ENCODE measurements at places on chromosomes 1 and 21.

DNA sequence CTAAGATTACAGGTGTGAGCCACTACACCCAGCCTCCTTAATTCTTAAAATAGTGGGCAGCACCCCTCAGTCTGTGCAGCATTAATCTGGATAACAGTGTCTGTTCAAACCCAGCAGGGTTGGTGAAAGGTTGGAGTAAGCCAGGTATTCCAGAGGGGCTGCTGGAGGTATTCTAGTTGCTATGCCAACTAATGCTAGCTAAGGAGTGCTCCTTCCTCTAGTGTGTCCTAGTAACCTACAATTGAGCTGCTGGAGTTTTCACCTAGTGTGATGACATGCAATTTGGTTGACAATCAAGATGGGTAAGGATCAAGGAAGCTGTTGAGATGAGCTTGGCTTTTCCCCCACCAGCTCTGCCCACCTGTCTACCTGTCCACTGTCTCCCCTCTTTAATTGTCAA is 100.2 kb upstream of the IPO9 start:
- no peak for DNase-seq

DNA sequence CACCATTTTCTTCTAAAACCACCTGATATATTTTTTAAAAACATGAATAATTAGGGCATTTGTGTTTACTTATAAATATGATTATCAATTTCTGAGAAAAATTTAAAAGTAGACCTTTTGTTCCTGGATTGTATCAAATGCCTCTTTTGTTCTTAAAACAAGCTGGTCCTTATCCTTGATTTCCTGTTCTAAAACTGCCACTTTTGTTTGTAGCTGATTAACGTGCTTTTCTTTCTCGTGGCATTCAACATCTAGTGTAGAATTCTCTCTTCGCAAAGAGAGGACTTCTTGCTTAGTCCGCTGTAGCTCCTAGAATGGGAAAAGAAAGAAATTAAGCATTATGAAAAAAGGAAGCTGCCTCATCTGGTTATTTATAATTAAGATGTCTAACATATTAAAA is 25.0 kb downstream of the SASS6 start:
- no peak for DNase-seq

DNA sequence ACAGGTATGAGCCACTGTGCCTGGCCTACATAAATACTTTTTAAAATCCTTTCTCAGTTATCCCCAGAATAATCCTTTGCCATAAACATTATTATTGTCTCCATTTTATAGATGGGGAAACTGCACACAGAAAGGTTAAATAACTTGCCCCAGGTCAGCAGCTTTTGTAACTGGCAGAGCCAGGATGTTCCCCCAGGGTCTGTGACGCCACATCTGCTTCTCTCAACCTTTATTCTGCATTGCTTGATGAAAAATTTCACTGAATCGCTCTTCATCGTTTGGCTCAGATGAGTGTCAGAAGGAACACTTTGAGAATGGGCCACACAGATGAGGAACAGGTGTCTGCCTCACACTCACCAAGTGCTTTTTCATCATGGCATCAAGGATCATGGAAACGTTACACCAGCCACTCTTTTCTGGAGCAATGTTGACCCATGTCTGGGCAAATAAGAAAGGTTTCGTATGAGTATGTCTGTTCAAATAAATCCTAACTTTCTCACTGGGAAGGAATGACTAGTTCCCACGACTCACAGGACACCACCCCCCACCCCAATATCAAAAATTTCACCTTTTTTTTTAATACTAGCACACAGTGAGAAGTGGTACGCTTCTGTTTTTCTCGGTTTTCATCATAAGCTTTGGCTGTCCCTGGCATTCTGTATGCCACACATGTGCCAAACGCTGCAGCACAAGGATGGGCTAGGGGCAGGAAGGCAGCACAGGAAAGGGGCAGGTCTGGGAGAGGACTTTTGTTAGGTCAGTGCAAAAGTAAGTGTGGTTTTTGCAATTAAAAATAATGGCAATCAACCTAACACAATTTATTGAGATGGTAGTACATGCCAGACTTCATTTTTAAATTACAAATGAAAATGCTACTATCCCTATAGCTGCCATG is 9.0 kb upstream of the PTGFRN start:
- DNase-seq = no peak

DNA sequence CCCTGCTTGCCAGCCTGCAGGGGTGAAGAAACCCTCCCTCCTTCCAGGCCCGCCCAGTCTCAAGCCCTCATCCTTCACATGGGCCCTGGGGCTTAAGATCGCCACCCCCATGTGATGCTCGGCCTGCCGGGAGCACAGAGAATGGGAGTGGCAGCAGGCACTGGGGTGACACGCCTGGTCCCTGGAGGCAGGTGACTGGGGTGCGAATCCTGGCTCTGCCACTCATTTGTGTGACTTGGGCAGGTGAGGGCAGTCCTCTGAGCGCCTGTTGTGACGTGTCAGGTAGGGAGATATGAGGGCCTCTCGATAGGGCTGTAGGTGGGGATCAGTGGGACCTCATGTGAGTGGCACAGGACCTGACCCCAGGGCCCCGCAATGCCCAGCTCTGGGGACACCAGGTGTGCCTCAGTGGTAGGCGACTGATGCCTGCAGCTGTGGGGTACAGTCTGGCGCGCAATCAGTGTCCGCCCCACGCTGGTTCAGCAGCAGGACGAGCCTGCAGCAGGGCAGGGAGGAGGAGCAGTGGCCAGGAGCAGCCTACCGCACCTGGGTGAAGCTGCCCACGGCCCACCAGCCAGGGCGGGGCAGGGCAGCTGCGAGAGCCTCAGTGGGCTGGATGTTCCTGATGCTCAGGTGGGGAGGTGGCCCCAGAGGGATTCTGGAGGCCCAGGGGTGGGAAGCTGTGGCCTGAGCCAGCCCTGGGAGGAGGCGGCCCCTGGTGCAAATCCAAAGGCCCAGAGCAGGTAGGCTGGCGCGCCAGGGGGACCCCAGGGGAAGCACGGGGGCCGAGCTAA is 6.2 kb downstream of the SH2D5 start:
- no peak for DNase-seq

- DNase-seq = no peak
Measured at GRCh38 chr1:17281775-17282181, 26.2 kb upstream of the PADI4 start.
